ENCODE measurements at places on chromosomes 13 and 19.
A peak's percentile ranks its signal among the peaks of the same experiment; 100 is the strongest.

DNA sequence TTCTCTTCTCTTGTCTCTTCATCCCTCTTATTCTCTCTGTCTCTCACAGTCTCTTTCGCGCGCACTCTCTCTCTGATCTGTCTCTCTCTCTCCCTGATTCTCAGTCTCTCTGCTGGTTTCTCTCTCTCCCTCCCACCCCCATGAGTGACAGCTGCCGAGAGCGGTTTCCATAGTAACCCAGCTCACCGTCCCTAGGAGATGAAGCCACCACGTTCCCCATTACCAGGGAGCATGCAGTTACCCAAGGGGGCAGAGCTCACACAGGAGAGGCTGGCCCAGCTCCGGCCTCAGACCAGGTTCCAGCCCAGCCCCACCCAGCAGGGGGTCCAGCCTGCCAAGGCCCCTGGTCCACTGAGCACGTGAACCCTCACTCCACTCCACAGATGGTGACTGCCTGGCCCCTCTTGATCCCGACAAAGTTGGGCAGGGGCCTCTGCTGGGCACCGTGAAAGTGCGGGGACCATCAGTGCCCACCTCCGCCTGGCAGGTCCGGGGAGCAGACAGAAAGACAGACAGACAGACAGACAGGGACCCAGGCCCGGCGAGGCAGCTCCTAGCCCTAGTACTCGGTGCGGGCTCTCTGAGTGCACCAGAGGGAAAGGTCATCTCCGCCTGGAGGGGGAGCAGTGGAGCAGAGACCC, 50.6 kb downstream of the CELF5 start:
- peak; percentile 79 for DNase-seq

DNA sequence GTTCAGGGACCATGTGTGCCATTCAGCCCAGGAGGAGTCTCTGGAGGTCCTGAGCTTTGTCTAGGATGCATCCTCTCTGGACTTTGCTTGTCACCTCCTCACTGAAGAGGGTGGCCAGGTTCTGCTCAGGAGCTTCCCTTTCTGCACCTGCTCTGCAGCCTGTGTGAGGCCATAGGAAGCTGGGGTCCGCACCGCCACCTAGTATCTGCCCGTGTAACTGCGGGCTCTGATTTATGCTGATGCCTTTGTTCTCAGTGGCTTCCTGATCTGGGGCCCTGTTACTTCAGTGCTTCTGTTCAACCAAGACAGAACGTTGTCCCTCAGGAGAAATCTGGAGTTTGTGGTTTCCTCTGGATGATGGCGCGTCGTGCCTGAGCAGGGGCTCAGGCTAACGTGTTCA, 15.5 kb downstream of the ZNF610 start:
- DNase-seq: no peak

DNA sequence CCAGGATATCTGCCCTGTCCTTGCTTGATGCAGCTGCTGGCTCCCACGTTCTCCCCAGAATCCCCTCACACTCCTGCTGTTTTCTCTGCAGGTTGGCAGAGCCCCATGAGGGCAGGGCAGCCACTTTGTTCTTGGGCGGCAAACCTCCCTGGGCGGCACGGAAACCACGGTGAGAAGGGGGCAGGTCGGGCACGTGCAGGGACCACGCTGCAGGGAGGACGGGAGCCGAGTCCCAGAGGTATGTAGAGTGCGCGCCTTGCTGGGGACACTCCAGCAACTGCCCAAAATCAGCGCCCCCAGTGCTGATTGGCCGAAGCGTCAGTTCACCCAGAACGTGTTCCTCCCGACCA, 30.3 kb upstream of the MIER2 start:
- no peak for DNase-seq

DNA sequence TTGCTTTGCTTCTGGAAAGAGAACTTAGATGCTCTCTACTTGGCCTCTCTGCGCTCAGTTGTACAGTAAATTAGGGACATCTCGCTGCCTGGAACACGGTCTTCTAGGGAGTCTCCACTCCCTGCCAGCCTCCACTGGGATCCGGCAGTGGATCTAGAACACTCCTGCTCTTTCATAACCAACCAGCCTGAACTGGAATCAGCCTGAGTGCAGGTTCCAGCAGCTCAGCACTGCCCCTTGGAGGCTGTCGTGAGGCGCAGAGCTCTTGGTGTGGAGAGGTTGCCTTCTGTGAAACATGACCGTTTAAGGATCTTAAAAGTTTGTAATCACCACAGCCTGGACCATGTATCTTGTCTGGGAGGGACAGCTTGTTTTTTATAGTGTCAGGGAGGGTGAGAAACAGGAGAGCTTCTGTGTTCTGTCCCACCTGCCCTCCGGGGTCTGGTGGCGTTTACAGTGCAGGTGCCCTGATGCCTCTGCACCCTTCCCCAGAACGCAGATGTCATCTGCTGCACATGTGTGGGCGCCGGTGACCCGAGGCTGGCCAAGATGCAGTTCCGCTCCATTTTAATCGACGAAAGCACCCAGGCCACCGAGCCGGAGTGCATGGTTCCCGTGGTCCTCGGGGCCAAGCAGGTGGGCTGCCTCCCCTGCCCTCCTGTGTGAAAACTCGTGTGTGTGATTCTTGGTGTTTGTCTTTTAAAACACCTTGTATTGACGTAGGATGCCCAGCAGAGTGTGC, 24.8 kb downstream of the UPF1 start:
- DNase-seq: peak; percentile 34

DNA sequence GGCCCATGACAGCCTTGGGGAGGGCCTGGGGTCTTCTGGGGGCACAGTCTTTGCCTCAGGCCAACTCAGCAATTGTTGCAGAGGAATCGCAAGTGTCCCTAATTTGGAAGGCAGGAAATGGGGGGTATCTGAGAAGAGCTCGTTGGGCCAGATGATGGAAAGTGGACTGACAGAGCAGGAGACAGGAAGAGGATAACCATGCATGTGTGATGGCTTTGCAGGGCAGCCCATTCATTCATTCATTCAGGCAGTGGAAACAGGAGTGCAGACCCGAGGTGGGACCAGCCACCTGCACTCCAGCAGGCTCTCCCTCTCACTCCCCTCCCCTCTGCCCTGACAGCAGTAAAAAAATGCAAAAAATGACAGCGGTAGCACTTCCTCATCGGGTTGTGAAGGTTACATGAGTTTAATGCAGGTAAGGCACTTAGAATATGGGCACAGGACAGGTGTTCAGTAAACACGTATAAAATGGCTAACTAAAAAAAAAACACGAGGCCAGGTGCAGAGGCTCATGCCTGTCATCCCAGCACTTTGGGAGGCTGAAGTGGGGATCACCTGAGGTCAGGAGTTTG, 5.0 kb upstream of the TMEM147 start:
- DNase-seq: no peak

DNA sequence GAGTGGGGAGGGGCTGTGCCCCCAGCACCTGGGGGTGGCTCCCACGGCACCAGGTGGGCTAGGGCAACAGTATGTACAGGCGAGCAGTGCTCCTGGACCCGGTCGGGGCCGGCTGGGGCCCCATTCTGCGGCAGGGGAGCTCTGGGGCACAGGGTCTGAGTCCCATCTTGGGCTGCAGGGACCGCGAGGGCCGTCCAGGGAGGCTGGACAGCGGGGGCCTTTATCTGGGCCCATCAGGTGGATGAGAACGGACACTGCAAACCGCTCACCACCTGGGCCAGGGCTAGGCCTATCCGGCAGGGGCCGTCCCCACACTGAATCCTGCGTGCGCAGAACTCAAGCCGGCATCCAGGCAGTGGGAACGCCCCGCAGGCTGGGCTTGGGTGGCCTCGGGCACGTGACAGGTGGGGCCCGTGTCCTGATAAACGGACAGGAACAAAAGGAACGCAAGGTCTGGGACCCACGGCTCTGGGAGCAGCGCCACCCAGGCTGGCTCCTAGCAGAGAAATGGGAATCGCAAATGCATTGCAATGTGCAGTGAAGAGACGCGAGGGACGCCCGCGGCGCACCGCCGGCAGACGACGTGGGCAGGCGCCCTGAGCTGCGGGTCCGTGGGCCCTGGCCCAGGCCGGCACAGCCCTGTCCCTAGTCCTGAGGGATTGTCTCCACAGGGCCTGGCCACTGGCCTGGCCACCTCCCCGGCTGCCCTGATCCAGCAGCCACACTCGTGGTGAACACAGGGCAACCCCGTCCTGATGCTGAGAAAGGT, 29.7 kb downstream of the BTBD2 start:
- no peak for DNase-seq

GRCh38 chr19:48638831-48639381, 1.7 kb upstream of the DBP start:
- no peak for DNase-seq

- DNase-seq: peak; percentile 96
These were observed at the start of gene PNKP for GRCh38 chr19:49866933-49867782. Gene PNKP, minus strand, starts transcription at chr19:49867576. Its CDS starts 372 bp downstream, at chr19:49867204.

DNA sequence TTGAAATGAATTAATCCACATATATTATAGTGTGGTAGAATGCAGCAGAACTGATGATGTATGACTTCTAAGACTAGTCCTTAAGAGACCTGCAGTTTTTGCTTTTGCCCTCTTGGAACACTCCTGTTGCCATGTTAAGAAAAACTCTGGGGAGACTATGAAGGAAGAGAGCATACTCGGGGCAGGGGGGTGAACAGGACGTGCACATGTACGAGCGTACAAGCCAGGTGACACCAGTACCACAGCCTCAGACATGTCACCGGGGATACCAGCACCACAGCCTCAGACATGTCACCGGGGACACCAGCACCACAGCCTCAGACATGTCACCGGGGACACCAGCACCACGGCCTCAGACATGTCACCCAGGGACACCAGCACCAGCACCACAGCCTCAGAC, 15.9 kb upstream of the USPL1 start:
- no peak for DNase-seq

- DNase-seq: peak; percentile 34
These were observed 16.2 kb downstream of the UNC13A start for GRCh38 chr19:17671906-17672305.

GRCh38 chr13:81080911-81081454, 740.1 kb upstream of the SPRY2 start:
- no peak for DNase-seq

- peak; percentile 57 for DNase-seq
These were observed 77.9 kb upstream of the UQCRFS1 start for GRCh38 chr19:29290853-29291252.

- peak; percentile 83 for DNase-seq
These were observed 149.0 kb upstream of the ZNF536 start for GRCh38 chr19:30222992-30223865.

DNA sequence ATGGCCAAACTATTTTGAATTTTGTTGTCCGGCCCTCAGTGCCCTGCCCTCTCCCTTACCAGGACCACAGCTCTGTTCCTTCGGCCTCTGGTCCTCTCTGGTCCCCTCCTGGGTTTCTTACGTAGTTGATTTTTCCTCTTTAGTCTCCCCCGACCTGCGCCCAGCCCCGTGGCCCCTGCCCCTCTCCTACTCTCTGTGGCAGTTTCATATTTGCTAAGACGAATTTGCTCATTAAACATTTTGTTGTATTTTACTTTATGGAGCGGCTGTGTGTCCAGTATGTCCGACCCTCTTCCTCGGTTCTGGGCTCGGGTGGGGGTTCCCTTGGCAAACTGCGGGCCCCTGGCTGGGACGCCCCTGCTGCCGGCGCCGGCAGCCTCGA, 576 bp upstream of the EPN1 start:
- DNase-seq: no peak

DNA sequence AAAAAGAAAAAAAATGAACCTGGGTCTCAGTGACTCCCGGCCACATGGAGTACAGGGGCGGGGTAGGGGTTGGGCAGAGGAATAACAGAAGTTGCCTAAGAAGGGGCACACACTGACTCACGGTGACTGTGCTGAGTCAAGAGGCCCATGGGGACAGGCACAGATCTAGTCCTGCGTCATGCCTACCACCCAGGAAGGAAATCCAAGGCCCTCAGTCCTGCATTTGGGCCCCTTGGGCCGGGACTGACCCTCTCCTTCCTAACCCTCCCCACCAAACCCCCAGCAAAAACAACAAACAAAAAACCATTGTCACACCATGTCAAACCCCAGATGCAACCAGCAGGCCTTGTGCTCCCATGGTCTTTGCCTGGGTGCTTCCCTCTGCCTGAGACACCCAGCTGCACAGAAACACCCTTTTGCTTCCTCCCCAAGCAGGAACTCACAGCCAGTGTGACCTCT, 9.6 kb upstream of the NOTCH3 start:
- no peak for DNase-seq

DNA sequence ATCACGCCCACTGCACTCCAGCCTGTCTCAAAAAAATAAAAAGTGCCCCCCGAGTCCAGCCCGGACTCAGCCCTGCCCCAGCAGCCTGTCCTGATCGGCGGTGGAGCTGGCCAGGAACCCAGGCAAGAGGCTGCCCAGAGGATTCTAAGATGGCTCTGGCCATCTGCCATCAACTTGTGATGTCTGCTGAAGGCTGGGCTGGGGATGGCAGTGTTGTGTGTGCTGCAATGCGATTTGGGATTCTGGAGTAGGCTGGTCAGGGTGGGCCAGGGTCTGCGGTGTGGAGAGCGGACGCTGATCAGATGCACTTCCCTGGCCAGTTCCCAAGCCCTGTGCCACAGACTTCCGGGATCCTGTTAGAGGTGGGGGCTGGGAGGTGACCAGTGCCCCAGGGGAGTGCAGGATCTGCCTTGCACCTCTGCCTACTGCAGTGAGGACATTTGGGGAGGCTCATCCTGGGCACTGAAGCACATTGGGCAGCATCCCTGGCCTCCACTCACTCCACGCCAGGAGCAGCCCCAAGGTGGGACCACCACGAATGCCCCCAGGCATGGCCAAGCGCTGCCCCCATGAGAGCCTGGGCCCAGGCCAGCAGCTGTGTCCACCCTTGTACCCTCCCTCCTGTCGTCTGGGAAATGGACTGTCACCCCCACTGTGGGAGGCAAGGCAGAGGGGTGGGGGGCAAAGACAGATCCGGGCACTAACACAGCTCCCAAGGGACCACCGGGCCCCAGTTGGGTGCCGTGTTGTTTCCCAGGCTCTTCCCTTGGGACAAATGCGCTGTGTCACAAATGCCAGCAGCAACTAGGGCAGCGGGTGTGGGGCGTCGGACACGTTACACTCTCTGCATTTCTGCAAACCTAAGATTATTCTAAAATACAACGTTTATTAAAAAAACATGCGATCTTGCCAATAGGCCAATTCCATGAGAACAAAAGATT, 3.4 kb upstream of the TBXA2R start:
- DNase-seq: no peak

DNA sequence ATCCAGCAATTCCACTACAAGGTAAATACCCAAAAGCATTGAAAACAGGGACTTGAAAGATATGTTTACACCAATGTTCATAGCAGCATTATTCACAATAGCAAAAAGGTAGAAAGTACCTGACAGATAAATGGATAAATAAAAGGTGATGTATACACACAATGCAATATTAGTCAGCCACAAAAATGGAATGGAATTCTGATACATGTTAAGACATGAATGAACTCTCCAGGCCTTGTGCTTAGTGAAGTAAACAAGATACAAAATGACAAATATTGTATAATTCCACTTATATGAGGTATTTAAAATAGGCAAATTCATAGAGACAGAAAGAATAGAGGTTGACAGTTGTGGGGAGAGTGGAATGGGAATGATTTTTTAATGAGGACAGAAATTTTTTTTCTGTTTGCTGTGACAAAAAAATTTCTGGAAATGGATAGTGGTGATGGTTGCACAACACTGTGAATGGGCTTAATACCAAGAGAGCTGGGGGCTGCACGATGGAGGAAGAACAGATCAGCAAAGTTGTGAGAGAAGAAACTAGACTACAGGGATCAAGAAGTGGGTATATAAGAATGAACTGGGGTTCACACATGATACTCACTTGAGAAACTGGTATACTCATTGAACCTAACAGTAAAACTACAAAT, 137.2 kb downstream of the MZT1 start:
- DNase-seq: peak; percentile 18

GRCh38 chr13:58620176-58620575, 988.6 kb downstream of the PCDH17 start:
- DNase-seq: peak; percentile 21

Measured in eye (tissue), 1 donor.